ENCODE measurements at places on chromosomes 1 and 21.

- no peak for DNase-seq
These were observed 211.0 kb downstream of the PDE4B start for GRCh38 chr1:66003690-66004089.

DNA sequence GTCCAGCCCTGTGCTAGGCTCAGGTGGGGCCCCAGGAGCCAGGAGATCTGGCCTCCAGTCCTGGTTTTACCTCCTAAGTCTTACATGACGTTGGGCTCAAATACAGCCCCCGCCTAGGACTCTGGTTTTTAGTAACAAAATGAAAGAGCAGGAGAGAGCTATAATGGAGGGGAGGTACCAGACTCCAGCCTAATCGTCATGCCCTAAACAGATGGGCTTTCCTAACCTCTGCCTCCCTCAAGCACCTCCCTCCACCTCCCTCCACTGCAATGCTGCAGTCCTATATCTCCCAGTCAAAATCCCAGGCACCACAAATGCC is 28.6 kb downstream of the TTC39A start:
- no peak for DNase-seq

GRCh38 chr1:2438641-2439040 is 26.3 kb upstream of the PEX10 start:
- DNase-seq, result no peak

DNA sequence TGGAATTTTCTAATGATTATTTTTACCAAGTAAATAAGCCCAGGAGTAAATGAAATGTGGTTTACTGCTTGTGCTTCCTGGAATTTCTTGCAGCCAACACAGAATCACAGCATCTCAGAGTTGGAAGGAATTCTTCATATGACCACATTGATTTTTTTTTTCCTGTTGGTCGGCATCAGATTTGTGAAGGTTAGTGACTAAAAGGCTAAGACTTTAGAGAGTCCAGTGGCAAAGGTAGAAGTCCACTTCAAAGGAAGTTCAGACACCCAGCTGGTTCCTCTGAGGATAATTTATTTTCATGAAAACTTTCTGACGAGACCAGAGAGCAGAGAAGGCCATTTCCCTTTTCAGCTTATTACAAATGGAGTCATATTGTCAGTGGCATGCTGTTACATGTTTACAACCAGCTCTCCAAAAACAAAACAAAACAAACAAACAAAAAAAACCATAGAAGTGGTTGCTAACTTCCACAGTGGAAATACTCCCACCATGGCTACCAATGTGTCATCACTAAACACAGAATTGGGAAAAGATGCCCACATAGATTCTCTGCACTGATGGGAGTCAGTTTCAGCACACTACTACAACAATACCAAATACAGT is 77.2 kb upstream of the CDC42BPA start:
- DNase-seq, result no peak

- DNase-seq, result no peak
These were observed 43.3 kb downstream of the ZBTB17 start for GRCh38 chr1:15932612-15933011.

GRCh38 chr1:206808615-206809014 is 36.3 kb upstream of the IL10 start:
- DNase-seq, result no peak

DNA sequence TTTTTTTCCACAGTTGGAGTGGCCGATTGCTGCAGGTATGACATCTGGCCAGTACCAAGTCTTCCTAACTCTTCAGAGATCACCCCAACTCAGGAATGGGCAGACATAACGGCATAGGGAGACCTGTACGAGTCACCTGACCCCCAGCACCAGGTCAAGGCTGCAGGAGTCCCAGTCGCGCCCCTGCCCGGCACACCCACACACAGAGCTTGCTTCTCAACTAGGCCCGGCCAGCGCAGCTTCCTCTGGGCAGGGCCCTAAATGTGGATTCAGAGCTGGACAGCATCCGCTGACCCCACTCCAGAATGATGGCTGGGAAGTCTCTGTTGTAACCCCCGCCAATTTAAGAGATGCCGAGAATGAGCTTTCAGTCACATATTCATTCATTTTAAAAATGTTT is 58.8 kb upstream of the CLDN14 start:
- DNase-seq, result no peak

Data from stimulated activated CD4-positive, alpha-beta T cell treated with anti-CD3 and anti-CD28 coated beads, TNF-alpha, amount 100 ng/mL, for 1 hour (primary cell).